GM04503 (cell line): ENCODE measurements at places on chromosomes 12 and 14.

DNA sequence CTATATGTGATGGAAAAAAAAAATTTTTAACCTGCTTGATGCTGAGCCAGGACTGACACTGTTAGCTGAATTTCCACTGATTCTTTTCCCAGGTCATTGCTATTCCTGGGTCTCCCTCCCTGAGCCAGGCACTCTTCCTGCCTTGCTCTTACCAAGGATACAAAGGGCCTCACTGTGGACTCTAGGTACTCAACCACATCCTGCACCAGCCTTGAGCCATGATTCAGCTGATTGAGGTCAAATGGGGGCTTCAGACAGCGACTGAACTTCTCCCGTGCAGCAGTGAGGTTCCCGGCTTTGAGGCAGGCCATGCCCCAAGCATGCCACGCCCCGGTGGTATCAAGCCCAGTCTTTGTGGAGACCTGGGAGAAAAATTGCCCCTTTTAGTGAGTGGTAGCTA lies 54.3 kb downstream of the ZFYVE26 start:
- DNase-seq, result no peak

DNA sequence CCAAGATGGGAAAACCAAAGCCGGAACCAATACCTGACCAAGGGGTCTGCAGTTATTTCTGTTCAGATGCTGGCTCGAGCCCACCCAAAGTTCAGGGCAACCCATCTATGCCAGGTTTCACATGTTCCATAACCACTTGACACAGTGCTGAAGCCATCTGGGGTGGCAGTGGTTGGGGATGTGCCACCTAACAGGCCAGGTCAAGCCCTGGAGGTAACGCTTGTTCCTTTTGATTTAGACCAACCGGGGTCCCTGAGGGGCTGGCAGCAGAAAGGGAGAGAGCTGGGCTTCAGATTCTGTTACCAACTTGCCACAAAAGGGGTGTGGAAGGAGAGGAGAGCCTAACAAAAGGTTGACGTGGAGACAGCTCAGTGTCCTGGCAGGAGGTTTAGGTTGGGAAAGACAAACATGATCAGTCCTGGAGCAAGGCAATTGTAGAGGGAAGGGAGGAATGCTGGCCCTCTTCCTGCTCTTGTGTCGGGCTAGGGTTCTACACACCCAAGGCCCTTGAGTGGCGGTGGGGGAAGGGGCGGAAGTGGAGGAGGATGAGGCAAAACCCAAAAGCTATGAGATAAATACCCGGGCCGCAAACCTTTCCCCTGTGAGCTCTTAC lies 31.9 kb downstream of the CACNA2D4 start:
- DNase-seq, result no peak

DNA sequence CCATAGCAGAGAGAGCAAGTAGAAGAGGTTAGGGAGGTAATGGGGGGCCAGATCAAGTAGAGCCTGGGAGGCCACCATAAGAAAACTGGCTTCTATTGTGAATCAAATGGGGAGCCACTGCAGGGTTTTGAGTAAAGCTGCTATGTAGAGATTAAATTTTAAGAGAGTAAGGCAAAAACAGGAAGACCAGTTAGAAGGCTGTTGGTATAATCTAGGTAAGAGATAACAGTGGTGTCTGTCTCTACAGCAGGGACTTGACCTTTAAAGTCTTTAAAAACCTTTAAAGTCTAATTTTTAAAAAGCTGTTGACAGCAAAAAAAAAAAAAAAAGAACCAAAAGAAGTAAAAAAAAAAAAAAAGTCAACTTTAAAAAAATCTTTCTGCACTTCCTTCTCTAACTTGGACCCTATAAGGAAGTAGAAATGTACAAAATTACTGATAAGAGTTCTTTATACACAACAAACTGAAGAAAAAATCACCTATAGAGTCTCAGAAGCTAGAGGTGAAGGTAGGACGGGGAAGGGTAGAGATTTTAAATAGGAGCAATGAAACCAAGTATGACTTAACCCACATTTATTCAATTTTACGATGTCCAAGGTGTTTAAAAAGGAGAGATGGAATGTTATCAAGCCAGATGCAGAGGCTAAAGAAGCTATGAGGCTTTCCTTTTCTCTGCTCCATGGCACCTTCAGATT lies 26.1 kb downstream of the SGPP1 start:
- no peak for DNase-seq

GRCh38 chr14:23168246-23168645 lies 15.2 kb downstream of the SLC7A8 start:
- DNase-seq, result no peak
